Stimulated activated CD4-positive, alpha-beta T cell treated with anti-CD3 and anti-CD28 coated beads, Interleukin-15, amount 100 ng/mL, for 1 hour (primary cell): ENCODE measurements at places on chromosomes 4 and X.

- DNase-seq = no peak
These were observed 6.4 kb upstream of the FRMPD3 start for GRCh38 chrX:107442914-107443527.

DNA sequence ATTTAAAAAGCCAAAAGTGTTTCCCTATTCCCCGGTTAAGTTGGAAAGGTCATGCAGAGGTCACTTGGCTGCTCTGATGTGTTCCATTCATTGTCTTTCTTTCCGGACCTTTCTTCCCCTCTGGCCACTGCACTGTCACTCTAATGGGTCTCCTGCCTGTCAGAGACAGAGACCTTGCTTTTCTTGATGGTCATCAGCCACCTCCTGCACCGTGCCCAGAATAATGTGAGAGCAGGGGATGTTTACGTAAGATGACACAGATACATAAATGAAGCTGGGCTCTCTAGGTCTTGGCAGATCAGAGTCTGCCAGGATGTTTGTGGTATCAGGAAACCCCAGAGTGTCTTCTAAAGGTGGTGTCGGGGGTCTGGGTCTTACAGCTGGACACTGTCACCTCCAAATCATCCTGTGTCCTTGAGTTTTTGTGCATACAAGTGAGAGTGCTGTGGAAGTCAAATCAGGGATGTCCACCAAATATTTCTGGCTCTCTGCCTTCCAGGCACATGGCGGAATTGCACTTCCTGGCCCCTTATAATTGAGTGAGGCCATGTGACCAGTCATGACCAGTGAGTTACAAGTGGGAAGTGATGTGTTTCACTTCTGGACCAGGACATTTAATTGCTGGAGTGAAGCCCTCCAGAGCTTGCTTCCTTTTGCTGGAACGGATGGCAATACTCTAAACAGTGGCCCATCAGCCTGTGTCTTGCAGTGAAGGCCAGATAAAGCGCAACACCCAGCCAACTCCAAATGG lies 130.6 kb upstream of the ATP6AP2 start:
- DNase-seq = no peak

- DNase-seq = no peak
These were observed 214.5 kb downstream of the KCNIP4 start for GRCh38 chr4:21733894-21734630.

DNA sequence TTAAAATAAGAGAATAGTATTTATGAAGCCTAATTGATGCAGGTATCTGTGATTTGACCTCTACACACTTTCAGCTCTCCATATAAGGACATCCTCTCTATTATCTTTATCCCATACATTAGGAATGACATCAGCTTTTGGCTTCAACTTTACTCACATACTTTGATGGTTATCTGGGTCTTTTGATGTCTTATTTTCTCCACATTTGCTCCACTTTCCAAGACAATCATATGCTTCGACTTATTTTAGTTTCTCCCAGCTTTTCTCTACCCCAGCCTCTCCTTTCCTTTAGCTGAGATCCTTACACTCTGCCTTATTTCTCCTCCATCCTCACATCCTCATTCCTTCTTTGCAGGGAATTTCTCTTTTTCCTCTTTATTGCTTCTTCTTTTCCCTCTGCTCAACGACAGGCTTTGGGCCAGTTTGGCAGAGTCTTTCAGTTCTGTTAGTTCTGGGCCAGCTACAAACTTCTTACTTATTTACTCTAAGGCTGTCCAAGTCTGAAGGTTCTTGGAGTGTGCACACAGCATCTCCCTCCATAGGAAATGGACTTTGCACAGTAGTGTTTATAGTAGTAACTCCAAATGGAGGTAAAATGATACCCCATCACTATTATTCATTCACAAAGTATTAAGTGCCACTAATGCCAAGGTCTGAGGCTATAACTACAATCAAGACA lies 50.5 kb downstream of the SLC4A4 start:
- DNase-seq = no peak

DNA sequence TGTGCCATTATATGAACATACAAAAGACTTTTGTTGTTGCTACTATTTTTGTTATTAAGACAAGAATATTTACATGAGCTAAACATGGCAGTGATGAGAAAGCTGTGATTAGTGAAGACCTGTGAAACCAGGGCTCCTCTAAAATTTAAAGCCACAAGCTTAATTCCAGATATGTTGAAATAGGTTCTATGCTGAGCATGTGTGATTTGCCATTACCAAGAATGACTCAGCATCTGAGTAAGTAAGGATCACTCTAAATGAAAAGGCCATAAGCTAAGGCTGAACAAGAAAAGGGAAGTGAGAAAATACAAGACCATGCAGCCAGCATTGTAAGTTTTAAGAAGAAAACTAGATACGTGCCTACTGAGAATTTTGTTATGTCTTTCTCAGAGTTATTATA lies 75.9 kb upstream of the CAMK2D start:
- no peak for DNase-seq

DNA sequence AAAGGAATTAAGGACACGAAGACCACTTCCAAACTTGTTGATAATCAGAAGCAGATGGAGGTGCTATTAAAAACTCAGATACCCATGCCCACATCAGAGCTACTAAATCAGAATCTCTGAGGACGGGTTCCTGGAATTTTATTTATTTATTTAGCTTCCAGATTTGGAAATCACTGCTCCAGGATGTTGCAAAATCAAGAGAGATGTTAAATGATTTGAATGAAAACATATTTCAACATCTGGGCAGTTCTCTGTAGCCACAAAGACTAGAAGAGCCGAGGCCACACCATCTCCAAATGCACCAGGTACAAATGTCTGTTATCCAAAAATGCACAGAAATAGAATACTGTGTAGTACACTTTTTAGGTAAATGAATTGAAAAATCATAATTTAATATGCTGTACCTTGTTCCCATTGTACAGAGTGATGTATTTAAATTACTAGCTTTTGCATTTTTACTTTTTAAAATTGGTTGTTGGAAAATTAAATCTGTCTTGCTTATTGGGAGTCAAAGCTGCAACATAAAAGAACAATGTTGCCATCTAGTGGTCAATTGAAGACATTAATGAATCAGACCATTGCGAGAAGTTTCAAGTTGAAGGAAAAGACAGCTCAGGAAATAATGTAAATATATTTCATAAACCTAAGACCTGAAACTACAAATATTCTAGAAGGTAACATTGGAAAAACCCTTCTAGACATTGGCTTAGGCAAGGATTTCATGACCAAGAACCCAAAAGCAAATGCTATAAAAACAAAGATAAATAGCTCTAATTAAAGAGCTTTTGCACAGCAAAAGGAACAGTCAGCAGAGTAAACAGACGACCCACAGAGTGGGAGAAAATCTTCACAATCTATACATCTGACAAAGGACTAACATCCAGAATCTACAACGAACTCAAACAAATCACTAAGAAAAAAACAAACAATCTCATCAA lies 151.3 kb upstream of the TTC29 start:
- no peak for DNase-seq

- no peak for DNase-seq
These were observed 187.7 kb downstream of the SHROOM3 start for GRCh38 chr4:76622717-76623116.

DNA sequence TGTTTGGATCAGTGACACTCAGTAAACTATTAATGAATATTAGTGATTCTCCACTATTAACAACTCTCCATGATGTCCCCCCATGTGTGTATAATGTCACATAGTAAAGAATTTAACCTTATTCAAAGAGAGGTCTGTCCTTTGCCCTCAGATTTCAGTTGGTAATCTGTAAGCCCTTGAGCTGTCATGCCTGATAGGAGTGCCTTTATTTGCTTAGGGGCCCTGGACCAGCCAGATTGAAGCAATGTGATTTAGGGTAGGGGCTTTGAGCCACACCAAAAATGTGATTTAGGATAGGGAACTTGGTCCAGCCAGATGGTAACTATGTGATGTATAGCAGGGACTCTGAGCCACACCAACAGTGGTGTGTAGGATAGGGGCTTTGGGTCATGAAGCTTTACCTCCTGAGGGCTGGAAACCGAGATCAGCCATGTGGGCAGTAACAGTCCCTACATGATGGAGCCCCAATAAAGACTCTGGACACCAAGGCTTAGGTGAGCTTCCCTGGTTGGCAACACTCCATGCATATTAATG lies 44.3 kb upstream of the PAGE4 start:
- no peak for DNase-seq

GRCh38 chr4:7877176-7877575 lies 62.5 kb downstream of the AFAP1 start:
- no peak for DNase-seq

GRCh38 chrX:68940601-68941000 lies 111.8 kb downstream of the EFNB1 start:
- no peak for DNase-seq

GRCh38 chr4:181301735-181302710 lies 941.2 kb upstream of the TENM3 start:
- DNase-seq = no peak

- DNase-seq = no peak
These were observed 2.9 kb downstream of the STIM2 start for GRCh38 chr4:26863512-26863911.

GRCh38 chrX:45811326-45811725 lies 610.6 kb upstream of the DIPK2B start:
- no peak for DNase-seq

DNA sequence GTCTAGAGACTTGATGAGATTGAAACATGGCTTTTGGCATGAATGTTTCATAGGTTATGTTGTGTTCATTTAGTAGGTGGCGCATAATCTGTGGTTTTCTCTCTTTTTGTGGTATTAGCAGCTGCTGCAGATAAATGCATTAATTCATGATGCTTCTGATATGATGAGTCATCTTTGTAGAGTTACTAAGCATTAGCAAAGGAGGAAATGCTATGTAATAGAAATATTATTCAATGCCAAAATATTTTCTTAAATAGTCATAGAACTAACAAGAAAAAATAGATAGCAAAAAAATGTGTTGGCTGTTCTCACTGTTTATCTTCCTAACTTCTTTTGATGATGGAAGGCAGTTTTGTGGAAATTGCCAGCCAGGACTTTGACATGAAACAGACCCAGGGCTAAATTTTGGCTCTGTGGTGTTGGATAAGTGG lies 3.6 kb downstream of the ZXDB start:
- no peak for DNase-seq

- DNase-seq = no peak
These were observed 540.3 kb downstream of the PCDH18 start for GRCh38 chr4:136992032-136992431.

DNA sequence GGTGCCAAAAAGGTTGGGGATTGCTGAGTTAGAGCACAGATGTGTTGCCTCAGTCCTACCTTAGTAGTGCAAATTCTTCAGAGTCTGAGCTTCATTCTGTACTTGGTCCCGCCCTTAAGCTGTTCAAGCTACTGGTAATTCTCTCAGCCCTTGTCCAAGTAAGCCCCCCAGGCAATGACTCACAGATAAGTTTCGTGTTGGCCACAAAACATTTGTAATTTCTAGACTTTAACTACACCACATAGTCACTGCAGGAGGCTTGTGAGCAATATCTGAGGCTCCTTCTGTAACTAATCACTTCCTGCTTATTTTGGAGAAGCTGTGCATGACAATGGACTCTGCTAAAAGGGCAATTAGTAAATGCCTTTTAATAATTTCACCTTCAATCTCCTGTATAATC lies 1420.5 kb downstream of the PCDH7 start:
- no peak for DNase-seq

DNA sequence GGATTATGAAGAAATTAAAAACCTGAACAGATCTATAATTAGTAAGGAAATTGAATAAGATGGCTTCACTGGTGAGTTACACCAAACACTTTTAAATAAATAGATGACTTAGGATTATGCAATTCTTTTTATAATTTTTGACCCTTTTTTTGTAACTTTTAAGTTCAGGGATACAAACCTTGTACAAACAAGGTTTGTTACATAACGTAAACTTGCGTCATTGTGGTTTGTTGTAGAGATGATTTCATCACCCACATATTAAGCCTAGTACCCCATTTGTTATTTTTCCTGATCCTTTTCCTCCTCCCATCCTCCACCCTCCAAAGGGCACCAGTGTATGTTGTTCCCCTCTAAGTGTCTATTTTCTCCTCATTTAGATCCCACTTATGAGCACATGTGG lies 75.7 kb downstream of the CPEB2 start:
- no peak for DNase-seq

GRCh38 chrX:67622053-67622585 lies 78.3 kb downstream of the AR start:
- DNase-seq = no peak

DNA sequence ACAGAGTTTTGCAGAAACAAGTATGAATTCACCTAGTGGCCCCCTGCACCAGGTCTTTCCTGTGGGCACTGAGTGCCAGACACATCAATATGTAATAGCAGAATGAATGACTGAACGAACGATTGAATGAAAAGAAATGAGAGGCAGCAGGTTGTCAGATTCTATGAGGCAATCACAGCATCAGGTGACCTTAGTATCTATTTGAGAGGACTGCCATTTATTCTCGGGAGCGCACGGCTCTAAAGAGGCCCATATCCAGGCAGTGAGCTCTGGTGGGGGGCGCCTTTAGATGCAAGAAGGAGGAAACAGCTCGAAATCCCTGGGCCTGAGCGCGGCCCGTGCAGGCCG lies 528 bp upstream of the SLC25A4 start:
- no peak for DNase-seq

GRCh38 chr4:40489961-40490360 lies 139.7 kb downstream of the RBM47 start:
- no peak for DNase-seq

DNA sequence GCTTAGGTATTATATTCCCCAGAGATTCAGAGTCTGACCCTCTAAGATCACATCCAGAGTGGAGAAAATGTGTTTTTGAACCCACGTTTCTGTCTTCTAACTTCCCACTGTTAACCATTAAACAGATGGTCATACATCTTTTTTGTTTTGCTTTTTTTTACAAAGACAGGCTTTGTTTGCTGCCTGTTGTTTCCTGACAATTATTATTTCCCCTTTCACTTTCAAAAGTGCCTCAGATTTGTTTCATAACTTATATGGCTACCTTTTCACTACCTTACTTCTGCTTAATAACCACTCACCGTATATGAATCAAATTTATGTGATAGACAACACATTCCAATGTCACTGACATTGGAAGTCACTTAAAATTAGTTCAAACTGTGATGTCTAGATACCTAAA lies 142.2 kb downstream of the HS3ST1 start:
- no peak for DNase-seq

DNA sequence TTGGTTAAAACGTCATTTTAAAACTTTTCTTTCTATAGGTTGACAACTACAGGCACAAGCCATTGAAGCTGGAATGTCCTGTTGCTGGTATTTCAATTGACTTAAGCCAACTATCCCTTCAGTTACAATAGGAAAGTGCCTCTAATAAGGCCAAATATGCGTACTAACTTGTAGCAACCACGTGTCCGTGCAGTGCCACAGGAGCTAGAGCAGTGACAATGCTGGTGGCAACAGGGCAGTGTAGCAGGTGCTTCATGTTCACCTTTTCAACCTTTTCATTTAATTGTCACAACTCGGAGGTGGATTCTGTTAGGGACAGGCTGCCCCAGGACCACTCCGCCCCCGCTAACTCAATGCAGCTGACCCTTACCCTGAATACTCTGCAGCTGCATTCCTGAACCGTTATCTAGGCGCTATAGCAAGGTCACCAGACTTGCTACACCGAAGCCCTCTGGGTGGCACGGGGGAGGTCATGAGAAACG lies 37.7 kb downstream of the ERVMER34-1 start:
- no peak for DNase-seq

GRCh38 chr4:122711919-122712318 lies 20.6 kb upstream of the BBS12 start:
- DNase-seq = no peak

GRCh38 chr4:43253541-43253940 lies 361.0 kb downstream of the GRXCR1 start:
- DNase-seq = no peak
